ENCODE measurements at places on chromosomes 12 and 14.

- no peak for DNase-seq
These were observed 8.8 kb upstream of the IFI27L2 start for GRCh38 chr14:94138251-94138650.

GRCh38 chr12:52708010-52708409 lies 4.7 kb upstream of the KRT77 start:
- DNase-seq = no peak

DNA sequence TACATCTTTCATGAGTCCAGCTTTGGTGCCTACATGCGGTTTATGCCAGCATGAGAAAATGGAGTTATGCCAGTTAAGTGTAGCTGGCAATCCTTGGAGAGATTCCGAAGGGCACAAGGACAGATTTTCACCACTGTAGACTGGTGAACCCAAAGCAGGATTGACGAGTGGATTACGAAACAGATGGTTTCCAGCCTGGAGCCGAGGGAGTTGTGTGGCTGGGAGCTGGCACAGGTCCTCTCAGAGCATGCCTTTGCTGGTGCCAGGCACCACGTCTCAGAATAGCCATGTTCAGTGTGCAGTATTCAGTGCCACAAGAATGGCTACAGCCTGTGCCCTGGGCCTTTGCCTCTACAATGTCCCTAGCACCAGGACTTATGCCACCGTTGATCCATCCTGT lies 13.2 kb downstream of the KCNH3 start:
- DNase-seq = no peak

DNA sequence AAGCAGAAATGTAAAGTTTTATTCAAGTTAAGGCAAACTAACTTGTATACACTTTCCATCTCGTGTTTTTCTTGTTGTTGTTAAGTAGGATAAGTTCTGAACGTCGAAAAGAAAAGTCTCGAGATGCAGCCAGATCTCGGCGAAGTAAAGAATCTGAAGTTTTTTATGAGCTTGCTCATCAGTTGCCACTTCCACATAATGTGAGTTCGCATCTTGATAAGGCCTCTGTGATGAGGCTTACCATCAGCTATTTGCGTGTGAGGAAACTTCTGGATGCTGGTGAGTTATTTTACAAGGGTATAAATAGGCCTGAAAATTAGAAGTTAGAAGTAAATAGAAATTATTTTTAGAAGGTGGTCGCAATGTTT lies 25.0 kb downstream of the HIF1A start:
- DNase-seq = no peak

- DNase-seq = no peak
These were observed 25.5 kb downstream of the YEATS4 start for GRCh38 chr12:69385038-69385437.

- no peak for DNase-seq
These were observed 7.7 kb downstream of the SSH1 start for GRCh38 chr12:108849660-108850059.

- DNase-seq = no peak
These were observed 35.5 kb upstream of the LRIG3 start for GRCh38 chr12:58955849-58956248.

- no peak for DNase-seq
These were observed 136.3 kb downstream of the AEBP2 start for GRCh38 chr12:19575337-19576243.

- no peak for DNase-seq
These were observed 107.3 kb downstream of the PIK3C2G start for GRCh38 chr12:18368594-18368993.

- DNase-seq = no peak
These were observed 498.4 kb downstream of the RMST start for GRCh38 chr12:97960741-97961608.

DNA sequence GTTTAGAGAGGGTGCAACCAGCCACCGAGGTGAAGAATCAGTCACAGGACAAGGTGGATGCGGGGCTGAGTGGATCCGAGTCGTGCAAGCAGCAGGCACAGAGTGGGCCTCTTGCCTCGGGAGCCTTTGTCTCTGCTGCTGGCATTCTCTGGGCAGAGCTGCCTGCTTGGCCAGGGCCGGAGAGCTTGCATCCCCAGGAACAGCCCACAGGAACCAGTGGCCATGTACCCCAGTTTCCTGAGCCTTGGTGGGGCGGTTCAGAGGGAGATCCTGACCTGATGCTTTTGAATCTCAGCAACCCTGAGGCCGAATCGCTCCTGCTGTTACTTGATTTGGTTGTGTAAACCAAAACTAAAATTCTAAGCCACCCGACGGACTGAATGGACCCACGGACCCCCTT lies 50.1 kb upstream of the EIF5 start:
- no peak for DNase-seq

GRCh38 chr14:21033133-21033698 lies 1.4 kb downstream of the RNASE13 start:
- DNase-seq = no peak

DNA sequence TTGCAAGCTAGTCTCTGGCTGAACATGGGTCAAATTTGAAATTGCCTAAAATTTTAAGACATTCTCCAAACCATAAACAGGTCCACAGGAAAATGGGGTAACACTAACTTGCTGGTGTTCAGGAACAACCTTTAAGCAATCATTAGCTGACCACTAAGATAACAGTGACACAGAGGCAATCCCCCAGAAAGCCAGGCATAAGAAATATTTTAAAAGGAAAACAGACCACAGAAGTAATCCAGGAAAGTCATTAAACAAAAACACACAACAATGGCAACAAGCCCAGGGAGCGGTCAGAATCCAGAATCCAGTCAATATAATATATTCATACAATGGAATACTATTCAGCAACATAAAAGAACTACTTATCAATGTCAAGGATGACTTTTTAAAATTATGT lies 59.1 kb downstream of the LRP6 start:
- no peak for DNase-seq

DNA sequence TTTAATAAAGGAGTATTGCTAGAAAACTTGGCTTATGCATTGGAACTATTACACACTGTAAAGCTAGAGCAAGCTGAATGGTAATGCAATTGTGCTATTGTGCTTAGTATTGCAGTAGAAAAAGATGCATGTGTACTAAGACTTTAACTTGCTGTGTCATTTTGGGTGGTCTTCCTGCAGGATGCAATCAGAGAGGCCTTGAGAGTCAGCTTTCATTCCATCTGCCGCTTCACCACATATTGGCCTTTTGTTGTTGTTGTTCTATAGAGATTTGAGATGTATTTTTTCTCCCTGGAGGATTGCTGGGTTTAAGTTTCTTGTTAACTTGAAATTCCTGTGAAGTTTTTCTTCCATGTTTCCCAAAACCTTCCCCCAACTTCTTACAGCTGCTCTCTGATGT lies 449.7 kb downstream of the TMTC2 start:
- no peak for DNase-seq

DNA sequence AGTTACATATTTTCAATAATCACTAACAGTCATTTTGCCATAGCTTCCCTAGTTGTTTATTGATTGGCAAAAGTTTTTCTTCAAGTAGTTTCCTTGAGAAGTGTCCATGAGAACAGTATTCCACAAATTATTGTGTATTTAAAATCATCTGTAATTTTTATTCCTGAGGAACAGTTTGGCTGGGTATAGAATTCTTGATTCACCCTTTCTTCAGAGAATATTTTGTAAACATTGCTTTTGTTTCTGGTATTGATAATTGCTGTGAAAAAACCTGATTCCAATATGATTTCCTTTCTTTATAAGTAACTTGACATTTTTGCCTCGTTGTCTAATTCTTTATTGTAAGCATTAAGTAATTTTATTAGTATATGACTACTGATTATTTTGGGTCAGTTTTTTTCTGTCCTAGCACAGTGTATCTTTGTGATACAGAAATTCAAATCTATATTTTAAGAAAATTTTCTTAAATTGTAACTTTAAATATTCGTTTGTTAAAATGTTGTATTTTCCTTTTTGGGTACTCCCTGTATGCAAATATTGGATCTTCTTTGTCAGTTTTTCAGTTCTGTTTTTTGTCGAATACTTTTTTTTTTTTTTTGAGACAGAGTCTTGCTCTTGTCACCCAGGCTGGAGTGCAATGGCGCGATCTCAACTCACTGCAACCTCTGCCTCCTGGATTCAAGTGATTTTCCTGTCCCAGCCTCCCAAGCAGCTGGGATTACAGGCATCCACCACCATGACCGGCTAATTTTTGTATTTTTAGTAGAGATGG lies 162.0 kb upstream of the ATP2B1 start:
- no peak for DNase-seq

DNA sequence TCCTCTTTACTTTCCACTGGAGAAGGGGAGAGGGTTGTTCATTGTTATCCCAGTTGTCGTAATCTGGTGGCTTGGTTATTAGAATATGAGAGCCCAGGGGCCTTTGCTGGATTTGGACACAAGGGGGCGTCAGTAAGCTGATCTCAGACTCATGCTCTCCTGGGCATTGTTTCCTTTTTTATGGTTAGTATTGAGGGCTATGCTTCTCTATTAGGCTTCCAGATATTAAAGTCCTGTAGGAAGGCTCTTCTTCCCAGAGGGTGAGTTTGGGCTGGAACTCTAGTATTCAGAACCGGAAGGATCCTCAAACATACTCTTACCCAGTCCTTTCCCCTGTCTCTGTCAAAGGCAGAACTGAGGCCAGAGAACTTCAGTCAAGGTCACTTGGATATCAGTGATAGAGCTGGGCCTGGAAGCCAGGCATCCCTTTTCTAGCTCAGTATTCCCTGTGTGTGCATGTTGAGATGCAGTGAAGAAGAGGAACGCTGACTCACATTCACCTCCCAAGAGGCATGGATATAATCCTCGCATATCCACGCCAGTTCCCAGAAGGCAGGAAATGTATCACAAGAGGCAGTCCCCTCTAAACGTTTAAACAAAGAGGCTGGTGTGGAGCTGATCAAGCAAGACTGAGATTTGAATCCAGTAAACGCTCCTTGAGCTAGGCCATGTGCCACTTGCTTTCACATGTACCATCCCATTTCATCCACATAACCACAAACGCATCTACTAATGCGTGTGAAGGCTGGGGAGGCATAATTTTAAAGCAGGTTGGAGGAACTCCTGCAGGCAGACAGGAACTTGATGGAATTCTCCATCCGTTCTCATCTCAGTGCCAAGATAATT lies 41.6 kb downstream of the UBE3B start:
- no peak for DNase-seq

- DNase-seq = no peak
These were observed 20.5 kb downstream of the CINP start for GRCh38 chr14:102342238-102342637.

GRCh38 chr12:124531281-124531745 lies 36.1 kb downstream of the NCOR2 start:
- no peak for DNase-seq

DNA sequence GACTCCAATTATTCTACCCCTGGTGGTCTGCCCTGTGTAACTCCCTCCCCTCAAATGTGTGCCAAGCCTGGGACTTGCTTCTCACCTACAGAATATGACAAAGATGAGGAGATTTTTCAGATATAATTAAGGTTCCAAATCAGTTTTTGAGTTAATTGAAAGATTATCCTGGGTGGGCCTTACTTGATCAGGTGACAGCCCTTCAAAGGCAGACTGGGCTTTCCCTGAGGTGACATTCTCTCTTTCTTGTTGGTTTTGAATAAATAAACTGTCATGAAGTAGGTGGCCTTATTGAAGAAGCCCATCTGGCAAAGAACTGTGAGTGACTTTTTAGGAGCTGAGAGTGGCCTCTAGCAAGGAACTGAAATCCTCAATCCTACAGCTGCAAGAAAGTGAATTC lies 106.0 kb downstream of the BRMS1L start:
- no peak for DNase-seq

DNA sequence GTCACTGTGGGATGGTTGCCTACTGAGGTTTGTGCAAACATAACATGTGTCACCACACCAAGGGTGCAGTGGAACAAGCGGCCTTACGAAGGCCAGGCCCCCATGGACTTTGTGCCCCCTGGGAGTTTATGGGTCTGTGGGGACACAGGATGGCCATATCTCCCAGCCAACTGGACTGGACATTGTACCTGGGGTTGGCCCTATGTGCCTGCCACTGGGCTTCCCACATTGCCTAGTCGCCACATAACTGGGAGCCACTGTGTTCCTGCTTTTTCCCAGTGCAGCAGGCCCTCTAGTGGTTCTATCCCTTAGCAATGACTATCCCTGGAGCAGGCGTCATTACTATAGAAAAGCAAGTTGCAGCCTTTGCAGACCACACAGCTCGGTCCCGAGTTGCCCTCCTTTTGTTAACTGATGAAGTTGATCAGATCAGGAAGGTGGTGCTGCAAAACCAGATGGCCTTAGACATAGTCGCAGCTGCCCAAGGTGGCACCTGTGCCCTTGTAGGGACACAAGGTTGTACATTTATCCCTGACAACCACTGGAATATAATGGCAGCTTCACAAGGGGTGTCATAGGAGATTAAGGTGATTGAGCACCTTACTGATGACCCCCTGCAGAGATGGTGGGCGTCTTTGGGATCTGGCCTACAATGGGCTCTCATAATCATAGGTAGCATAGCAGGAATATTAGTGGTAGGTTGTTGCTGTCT lies 15.2 kb upstream of the RNASE12 start:
- DNase-seq = no peak

- DNase-seq = no peak
These were observed 64.9 kb downstream of the TMX1 start for GRCh38 chr14:51304941-51305340.

- DNase-seq = no peak
These were observed at the start of gene SLC8A3 for GRCh38 chr14:70188659-70189455. Gene SLC8A3, minus strand, starts transcription at chr14:70188951. Its CDS starts 20,529 bp downstream, at chr14:70168422.

DNA sequence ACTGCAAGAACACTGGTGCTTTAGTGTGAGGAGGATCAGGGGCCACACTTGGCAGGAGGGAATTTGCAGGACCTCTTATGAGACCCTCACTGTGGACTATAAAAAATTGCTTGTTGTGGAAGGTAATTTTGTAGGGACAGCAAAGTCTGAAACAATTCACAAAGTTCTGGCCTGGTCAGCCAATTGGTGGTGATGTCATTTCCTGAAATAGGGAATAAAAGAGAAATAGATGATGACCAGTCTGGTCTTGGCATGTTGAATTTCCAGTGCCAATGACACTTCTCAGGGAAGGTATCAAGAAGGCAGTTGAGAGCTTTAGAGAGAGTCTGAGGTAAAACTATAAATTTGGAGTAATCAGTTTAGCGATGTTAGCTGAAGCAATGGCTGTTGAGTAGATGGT lies 129.3 kb upstream of the LMNTD1 start:
- no peak for DNase-seq

DNA sequence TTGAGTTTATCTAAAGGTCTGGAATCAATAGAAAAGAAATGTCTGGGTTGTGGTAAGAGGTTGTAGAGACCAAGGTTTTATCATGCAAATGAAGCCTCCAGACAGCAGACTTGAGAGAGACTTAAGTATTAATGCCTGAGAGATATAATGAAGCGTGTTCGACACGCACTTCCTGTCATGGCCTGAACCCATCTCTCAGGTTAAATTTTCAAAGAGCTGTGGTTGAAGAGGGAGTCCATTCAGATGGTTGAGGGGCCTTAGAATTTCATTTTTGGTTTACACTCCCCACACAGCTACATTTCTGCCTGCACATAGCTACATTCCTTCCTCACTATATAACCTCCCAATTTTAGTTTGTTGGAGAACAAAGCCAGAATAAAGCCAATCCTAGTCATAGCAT lies 10.1 kb upstream of the CLEC12A start:
- DNase-seq = no peak

- DNase-seq = no peak
These were observed 1.6 kb downstream of the CLEC2B start for GRCh38 chr12:9867531-9867930.
